Activated T-helper 17 cell treated with anti-CD3 and anti-CD28 coated beads, Interleukin-2, amount 50 U/mL, for 72 hours (primary cell): ENCODE measurements at places on chromosomes 2 and 18. TPM values are rescaled to one million over a fixed set of nuclear protein-coding genes. Genes with fewer than 3 reads are reported as not detected.

The SCYGR4 gene
- not detected for total RNA-seq

The TMEM131 gene
- total RNA-seq = 32.0 TPM

- ATAC-seq = no peak
Measured at GRCh38 chr2:16209799-16210198, 269.4 kb downstream of the MYCN start.

GRCh38 chr2:42706836-42707235 is 57.1 kb downstream of the OXER1 start:
- ATAC-seq = no peak

DNA sequence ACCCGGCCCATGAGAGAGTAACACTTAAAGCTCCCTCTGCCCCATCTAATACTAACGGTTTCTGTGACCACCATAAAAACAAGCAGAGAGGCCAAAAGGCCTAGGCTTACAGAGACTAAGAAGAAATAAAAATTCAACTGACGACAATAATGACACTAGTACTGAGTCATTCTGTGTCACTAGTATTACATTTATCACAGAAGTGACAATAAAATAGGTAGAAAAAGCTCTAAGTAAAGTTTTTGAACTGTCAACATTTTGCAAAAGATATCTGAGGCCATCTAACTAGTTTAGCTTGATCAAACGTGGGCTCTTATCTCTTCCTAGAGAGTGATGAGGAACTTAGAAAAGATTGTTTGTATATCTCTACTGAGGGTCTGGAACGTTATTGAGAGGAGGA is 35.6 kb downstream of the AP1S3 start:
- ATAC-seq = no peak

- no peak for ATAC-seq
Measured at GRCh38 chr2:46002507-46002883, 294.7 kb upstream of the EPAS1 start.

GRCh38 chr2:224951723-224952481 is 90.4 kb downstream of the DOCK10 start:
- peak; percentile 75 for ATAC-seq
